Upper lobe of right lung (tissue), 1 donor: ENCODE measurements at places on chromosomes 1 and 21.

- no peak overlapping the region for H3K27ac ChIP-seq
- no peaks in the 10 kb centered on the region for H3K4me1 ChIP-seq
- H3K4me3 ChIP-seq = no peak overlapping the region
Observed at GRCh38 chr1:178300352-178300699, 196.4 kb downstream of the CLEC20A start.

- no peak for DNase-seq
- H3K4me1 ChIP-seq = no peaks in the 10 kb centered on the region
- no peak overlapping the region for H3K4me3 ChIP-seq
- no peaks in the 10 kb centered on the region for H3K27me3 ChIP-seq
- H3K36me3 ChIP-seq = no peaks in the 10 kb centered on the region
Observed at GRCh38 chr1:232669981-232670747, 40.2 kb upstream of the SIPA1L2 start.

DNA sequence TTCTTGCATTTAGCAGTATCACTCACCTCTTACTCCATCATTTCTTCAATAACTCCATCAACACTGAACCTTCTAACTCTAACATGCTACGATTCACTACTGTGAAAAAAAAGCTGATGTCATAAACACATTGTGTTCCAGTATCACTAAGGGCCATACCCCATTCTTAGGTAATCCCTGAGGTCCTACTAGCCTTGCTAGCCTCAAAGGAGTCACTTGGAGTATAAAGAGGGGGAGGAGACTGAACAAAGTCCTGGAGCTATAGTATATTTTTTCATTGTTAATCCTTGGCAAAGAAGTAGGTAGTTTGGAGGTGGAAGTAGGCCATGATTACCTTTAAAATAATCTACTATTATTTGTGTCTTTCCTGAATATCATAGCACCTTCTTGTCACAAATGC, at the start of gene SLC44A5:
TSS of gene SLC44A5 (minus strand) at position 101 of the 400 bp plus-strand sequence. CDS start 69,667 bp downstream, outside the sequence.
- H3K27ac ChIP-seq = no peak within 1 kb of the TSS
- H3K27me3 ChIP-seq = peaks cover 38% of the 10 kb centered on the region
- no peak for DNase-seq
- H3K4me3 ChIP-seq = no peak within 1 kb of the TSS
- no peaks in the 10 kb centered on the region for H3K36me3 ChIP-seq
- H3K4me1 ChIP-seq = peaks cover 9% of the 10 kb centered on the region

- DNase-seq = no peak
- peaks cover 28% of the 10 kb centered on the region for H3K27me3 ChIP-seq
- peak overlapping the region; percentile 26 for H3K4me3 ChIP-seq
- H3K4me1 ChIP-seq = no peaks in the 10 kb centered on the region
- H3K36me3 ChIP-seq = no peaks in the 10 kb centered on the region
- H3K27ac ChIP-seq = peak overlapping the region; percentile 42
Observed at GRCh38 chr1:235642011-235642942, 7.3 kb downstream of the GNG4 start.

- no peak overlapping the region for H3K4me3 ChIP-seq
- H3K27me3 ChIP-seq = no peaks in the 10 kb centered on the region
- no peak for DNase-seq
- no peaks in the 10 kb centered on the region for H3K36me3 ChIP-seq
Observed at GRCh38 chr1:199336745-199337640, 690.5 kb upstream of the NR5A2 start.

GRCh38 chr1:13469343-13469742, 44.5 kb downstream of the LRRC38 start:
- H3K36me3 ChIP-seq = no peaks in the 10 kb centered on the region
- no peaks in the 10 kb centered on the region for H3K4me1 ChIP-seq
- no peak for DNase-seq
- no peak overlapping the region for H3K27ac ChIP-seq

DNA sequence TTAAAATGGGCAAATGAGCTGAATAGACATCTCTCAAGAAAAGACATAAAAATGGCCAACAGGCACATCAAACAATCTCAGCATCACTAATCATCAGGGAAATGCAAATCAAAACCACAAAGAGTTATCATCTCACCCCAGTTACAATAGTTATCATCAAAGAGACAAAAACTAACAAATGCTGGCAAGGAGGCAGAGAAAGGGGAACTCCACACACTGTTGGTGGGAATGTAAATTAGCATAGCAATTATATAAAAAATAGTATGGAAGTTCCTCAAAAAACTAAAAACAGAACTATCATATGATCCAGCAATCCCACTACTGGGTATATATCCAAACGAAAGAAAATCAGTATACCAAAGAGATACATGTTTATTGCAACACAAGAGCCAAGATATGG, 68.7 kb downstream of the DENND1B start:
- DNase-seq = no peak
- H3K4me3 ChIP-seq = no peak overlapping the region
- no peaks in the 10 kb centered on the region for H3K27me3 ChIP-seq
- H3K4me1 ChIP-seq = no peaks in the 10 kb centered on the region
- no peaks in the 10 kb centered on the region for H3K36me3 ChIP-seq

DNA sequence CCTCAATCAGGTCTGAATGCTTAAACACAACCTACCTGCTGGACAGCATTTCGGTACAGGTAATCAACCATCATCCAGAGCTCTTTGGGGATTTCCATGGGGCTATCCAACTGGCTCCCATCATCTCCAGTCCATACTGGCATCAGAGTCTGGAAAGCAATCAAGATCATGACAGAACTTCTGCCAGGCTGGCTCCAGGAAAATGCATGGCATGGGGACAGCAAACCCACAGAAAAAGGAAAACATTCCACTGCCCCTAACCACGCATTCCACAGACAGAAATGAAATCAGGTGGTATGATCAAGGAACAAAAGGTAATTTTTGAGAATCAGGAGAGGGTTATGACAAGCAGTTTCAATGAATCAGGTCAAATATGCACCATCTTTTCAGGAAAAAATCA, 9.1 kb upstream of the MTF1 start:
- no peak overlapping the region for H3K27ac ChIP-seq
- no peak for DNase-seq
- no peaks in the 10 kb centered on the region for H3K4me1 ChIP-seq

DNA sequence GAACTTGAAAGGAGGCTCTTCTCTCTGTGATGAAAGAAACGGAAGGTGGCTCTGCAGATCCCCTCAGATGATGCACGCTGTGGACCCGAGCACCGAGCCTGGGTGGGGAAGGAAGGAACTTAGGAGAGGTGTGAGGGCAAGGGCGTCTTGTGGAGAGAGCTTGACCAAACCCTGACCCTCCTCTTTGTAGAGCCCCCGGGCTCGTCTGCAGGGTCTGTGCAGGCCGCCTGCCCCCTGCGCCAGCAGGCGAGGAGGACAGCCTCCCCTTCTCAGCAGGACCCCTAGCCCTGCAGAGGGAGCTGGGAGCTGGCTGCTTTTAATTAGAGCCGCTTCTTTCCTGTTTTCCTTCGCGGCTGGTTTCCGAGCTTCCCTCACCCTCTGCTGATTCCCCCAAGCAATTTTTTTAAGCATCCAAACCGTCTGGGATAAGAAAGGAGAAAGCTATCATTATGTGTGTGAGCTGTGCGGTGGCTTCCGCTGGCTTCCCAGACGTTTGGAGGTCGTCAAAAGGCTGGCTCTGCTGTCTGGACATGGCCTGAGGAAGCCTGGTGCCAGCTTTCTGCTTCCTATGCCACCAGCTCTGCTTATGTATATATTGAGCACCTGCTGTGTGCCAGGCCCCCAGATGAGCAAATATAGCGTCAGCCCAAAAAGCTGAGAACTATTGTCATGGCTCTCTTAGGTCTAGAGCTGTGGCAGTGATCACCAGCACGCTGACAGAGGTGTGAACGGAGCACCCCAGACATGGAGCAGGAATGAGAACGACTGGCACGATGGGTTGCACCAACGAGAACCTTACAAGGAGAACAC, 160.2 kb upstream of the IRF2BP2 start:
- no peak overlapping the region for H3K4me3 ChIP-seq
- H3K4me1 ChIP-seq = peaks cover 14% of the 10 kb centered on the region
- DNase-seq = no peak

DNA sequence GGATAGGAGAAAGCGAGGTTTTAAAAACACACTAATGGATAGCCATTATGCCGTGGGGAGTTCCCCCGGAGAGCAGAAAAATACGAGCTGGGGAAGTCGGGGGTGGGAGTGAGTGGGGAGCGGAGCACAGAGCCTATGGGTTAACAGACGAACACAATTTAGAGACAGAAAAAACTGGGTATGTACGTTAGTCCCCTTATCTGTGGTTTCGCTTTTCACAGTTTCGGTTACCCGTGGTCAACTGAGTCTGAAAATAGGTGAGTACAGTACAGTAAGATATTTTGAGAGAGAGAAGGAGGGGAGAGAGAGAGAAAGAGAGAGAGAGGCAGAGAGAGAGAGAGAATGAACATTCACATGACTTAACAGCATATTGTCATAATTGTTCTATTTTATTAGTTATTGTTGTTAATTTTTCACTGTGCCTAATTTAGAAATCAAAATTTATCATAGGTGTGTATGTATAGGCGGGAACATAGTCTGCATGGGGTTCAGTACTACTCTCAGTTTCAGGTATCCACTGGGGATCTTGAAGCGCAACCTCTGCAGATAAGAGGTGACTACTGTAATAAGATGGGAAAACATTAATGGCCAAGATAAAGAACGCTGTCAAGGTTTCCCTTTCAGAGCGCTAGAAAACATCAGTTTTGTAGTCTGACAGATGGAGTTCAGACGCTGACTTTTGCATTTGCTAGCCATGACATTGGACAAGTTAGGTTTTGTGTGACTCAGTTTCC, 125.6 kb upstream of the LMO4 start:
- DNase-seq = no peak
- no peaks in the 10 kb centered on the region for H3K4me1 ChIP-seq
- no peaks in the 10 kb centered on the region for H3K36me3 ChIP-seq
- no peak overlapping the region for H3K27ac ChIP-seq
- H3K27me3 ChIP-seq = peaks cover 9% of the 10 kb centered on the region
- no peak overlapping the region for H3K4me3 ChIP-seq

- no peak overlapping the region for H3K4me3 ChIP-seq
- no peak overlapping the region for H3K27ac ChIP-seq
- H3K4me1 ChIP-seq = no peaks in the 10 kb centered on the region
- no peaks in the 10 kb centered on the region for H3K36me3 ChIP-seq
Observed at GRCh38 chr1:6103854-6104530, 58.3 kb downstream of the KCNAB2 start.

- peaks cover 4% of the 10 kb centered on the region for H3K4me1 ChIP-seq
- no peaks in the 10 kb centered on the region for H3K27me3 ChIP-seq
- peak; percentile 53 for DNase-seq
- no peaks in the 10 kb centered on the region for H3K36me3 ChIP-seq
- no peak overlapping the region for H3K4me3 ChIP-seq
Observed at GRCh38 chr21:43206231-43207042, 37.6 kb downstream of the CRYAA start.

DNA sequence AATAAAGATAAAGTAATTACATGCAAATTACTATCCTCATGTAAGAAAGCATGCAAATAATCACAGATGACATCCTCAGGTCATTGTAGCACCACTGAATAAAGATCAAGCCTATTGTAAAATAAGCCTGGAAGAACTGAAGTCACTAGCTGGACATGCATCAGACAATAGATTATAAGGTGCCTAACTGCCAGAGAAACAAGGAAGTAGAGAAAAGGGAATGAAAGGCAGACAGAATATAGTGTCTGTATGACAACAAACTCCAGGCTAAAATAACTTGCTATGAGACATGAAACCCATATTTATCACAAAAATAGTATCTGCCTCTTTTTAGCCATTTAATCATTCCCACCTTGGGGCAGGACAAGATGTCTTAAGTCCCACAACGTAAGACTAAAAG, 108.7 kb downstream of the ENAH start:
- H3K4me1 ChIP-seq = no peaks in the 10 kb centered on the region
- DNase-seq = no peak
- H3K4me3 ChIP-seq = no peak overlapping the region
- no peaks in the 10 kb centered on the region for H3K27me3 ChIP-seq
- H3K27ac ChIP-seq = no peak overlapping the region

DNA sequence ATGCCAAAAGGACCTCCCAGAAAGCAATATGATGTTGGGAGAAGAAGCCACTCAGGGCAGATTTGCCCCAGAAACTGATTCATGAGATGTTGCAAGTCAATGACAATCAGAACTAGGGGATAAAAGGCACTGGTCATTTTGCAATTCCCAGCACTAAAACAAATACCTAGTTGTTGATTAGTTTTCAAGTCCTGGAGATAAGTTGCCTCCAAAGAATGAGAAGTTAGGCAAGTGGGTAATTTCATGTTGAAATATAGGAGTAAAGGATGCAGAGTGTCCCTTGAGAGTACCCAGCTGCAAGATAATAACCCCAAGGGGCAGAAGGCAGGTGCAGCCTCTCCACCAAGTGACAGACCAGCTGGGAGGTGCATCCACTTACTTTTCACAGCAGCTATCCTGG, 363.6 kb downstream of the PBX1 start:
- no peak overlapping the region for H3K4me3 ChIP-seq
- no peaks in the 10 kb centered on the region for H3K27me3 ChIP-seq
- no peak overlapping the region for H3K27ac ChIP-seq
- no peaks in the 10 kb centered on the region for H3K4me1 ChIP-seq

DNA sequence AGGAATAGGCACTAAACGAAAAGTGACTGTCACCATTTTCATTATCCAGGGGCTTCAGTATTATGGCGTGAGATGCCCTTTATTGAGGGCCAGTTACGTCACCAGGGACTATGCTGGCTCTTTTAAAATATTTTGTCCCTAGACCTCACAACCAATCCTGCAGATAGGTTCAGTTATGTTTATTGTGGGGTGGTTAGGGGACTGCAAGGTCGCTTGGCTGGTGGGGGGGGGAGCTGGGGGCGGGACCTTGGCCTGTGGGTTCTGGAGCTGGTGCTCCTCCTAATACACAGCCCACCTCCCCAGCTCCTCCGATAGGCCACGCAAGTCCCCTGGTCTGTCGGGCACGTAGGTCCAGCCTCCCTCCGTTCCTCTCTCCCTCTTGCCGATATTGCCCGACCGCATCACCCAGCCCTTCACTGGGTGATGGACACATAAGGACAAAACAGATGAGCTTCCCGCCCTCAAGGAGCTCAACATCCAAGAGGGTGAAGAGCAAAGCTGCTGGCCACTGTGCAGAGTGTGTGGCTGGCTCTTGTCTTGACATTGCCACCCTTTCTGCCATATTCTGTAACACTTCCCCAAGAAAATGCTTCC, 271.8 kb downstream of the MATN1 start:
- no peak overlapping the region for H3K4me3 ChIP-seq
- DNase-seq = peak; percentile 40
- no peak overlapping the region for H3K27ac ChIP-seq
- H3K27me3 ChIP-seq = no peaks in the 10 kb centered on the region
- no peaks in the 10 kb centered on the region for H3K4me1 ChIP-seq
- H3K36me3 ChIP-seq = no peaks in the 10 kb centered on the region

DNA sequence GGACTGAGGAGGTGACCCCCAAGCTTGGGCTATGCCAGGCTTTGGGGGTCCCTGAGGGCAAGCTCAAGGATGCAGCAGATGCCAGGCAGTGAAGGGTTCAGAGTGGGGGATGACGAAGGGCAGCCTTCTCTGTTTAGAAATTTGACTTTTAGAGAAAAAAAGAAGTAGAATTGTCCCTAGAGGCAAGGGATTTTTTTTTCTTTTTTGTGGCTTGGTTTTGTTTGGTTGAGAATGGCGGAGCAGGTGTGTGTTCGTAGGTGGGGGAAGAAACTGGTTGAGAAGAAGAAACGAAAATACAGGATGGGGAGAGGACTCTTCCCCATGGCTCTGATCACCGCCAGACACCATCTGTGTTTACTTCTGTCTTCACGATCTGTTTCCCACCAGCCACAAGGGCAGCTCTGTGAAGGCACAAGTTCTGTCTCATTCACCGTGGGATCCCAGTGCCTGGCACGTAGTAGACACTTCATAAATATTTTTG, 8.2 kb downstream of the PLA2G5 start:
- no peaks in the 10 kb centered on the region for H3K36me3 ChIP-seq
- DNase-seq = no peak
- peaks cover 3% of the 10 kb centered on the region for H3K4me1 ChIP-seq
- H3K27me3 ChIP-seq = no peaks in the 10 kb centered on the region
- no peak overlapping the region for H3K4me3 ChIP-seq
- H3K27ac ChIP-seq = no peak overlapping the region
